ENCODE measurements at places on chromosomes 6 and 20.

- no peak overlapping the region for H3K27ac ChIP-seq
- DNase-seq = no peak
- no peaks in the 10 kb centered on the region for H3K27me3 ChIP-seq
- peaks cover 8% of the 10 kb centered on the region for H3K36me3 ChIP-seq
Observed at GRCh38 chr6:2360126-2360525, 114.7 kb upstream of the GMDS start.

- no peak overlapping the region for H3K27ac ChIP-seq
- no peak overlapping the region for H3K4me3 ChIP-seq
- no peaks in the 10 kb centered on the region for H3K27me3 ChIP-seq
- H3K36me3 ChIP-seq = no peaks in the 10 kb centered on the region
Observed at GRCh38 chr6:105882121-105882803, 203.9 kb upstream of the PRDM1 start.

DNA sequence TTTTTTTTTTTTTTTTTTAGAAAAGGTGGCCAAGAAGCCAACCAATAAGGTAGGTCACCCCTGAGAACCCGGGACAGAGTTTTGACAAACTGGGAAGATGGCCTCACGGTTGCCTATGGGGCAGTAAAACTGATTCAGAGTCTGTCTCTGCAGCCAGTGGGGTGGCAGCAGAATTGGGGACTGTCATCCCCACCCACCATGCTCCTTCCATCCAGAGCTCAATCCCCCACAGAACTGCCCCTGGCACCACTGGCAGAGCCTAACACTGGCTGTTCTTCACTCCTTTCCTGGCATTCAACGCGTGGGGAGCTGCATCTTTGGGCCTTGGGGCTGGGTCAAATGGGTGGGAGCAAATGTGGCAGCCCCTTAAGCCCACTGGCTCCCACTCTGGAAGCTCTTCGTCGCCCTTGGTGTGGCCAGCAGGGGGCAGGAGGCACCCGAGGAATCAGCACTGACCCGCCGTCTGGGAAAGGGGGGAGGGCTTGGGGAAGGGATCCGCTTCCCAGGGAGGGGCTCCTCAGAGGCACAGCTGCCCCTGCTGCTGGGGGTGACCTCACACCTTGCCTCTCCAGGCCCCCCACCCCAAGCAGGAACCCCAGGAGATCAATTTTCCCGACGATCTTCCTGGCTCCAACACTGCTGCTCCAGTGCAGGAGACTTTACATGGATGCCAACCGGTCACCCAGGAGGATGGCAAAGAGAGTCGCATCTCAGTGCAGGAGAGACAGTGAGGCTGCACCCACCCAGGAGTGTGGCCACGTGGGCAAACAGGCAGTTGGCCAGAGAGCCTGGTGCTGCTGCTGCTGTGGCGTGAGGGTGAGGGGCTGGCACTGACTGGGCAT, 10.4 kb downstream of the CD40 start:
- peaks cover 58% of the 10 kb centered on the region for H3K36me3 ChIP-seq
- peaks cover 76% of the 10 kb centered on the region for H3K4me1 ChIP-seq
- peak overlapping the region; percentile 41 for H3K27ac ChIP-seq
- H3K27me3 ChIP-seq = no peaks in the 10 kb centered on the region
- H3K4me3 ChIP-seq = no peak overlapping the region

DNA sequence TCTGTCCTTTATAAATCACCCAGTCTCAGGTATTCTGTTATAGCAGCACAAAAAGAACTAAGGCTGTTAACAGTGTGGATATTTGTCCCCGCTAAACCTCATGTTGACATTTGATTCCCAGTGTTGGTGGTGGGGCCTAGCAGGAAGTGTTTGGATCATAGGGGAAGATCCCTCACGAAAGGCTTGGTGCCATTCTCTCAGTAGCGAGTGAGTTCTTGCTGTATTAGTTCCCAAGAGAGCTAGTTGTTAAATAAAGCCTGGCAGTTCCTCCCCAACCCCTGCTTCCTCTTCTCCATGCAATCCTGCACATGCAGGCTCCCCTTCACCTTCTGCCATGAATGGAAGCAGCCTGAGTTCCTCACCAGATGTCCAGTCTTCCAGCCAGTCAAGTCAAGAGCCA, 29.8 kb upstream of the ERVFRD-1 start:
- no peaks in the 10 kb centered on the region for H3K27me3 ChIP-seq
- no peak overlapping the region for H3K27ac ChIP-seq
- H3K4me3 ChIP-seq = no peak overlapping the region
- H3K36me3 ChIP-seq = peaks cover 2% of the 10 kb centered on the region

- no peak for DNase-seq
- peaks cover 60% of the 10 kb centered on the region for H3K27me3 ChIP-seq
- no peaks in the 10 kb centered on the region for H3K36me3 ChIP-seq
- no peak overlapping the region for H3K27ac ChIP-seq
- H3K4me3 ChIP-seq = no peak overlapping the region
Observed at GRCh38 chr6:28458568-28458967, 15.3 kb upstream of the ZSCAN23 start.

- H3K27ac ChIP-seq = no peak overlapping the region
- H3K36me3 ChIP-seq = no peaks in the 10 kb centered on the region
- DNase-seq = no peak
- peaks cover 6% of the 10 kb centered on the region for H3K27me3 ChIP-seq
- no peak overlapping the region for H3K4me3 ChIP-seq
- H3K4me1 ChIP-seq = peaks cover 24% of the 10 kb centered on the region
Observed at GRCh38 chr6:39339868-39340550, 17.5 kb upstream of the KCNK16 start.
